Stimulated activated CD4-positive, alpha-beta T cell treated with anti-CD3 and anti-CD28 coated beads, Interleukin-15, amount 100 ng/mL, for 1 hour (primary cell): ENCODE measurements at places on chromosomes 7 and 10.

- DNase-seq = no peak
These were observed 105.4 kb upstream of the FAM133B start for GRCh38 chr7:92695308-92696261.

DNA sequence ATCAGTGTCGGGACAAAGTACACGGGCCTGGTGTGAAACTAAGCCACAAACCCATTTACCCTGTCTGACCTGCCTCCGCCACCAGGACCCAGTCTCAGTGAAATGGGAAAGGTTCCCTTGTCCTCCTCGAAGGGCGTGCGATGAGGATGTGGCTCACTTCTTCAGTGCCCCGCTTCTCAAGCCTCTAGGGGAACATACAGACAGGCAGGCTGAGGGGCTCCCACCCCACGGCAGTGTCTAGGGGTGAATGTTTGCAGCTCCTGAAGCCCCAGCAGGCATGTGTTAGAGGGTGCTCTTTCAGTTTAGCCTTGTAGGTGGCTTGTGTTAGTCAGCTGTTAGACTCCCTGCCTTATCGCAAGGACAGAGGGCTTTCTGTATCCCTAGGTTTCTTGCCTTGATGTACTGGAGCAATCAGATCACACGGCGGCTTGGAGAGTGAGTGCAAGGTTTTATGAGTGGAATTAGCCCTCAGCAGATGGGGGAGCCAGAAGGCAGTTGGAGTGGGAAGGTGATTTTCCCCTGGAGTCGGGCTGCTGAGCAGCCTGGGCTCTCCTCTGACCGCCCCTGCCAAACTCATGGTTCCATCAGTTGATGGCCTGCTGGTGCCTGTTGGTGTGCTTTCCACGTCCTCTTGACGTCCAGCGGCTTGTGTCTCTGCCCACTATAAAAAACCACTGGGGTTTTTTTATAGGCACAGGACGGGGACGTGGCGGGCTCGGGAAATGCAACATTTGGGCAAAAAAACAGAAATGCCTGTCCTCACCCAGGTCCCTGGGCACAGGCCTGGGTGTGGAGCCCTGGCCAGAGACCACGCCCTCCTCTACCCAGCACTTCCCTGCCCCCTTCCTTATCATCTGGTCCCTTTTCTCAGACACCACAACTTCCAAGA is 759 bp downstream of the NUDT1 start:
- DNase-seq = no peak

- DNase-seq = no peak
These were observed 128.0 kb downstream of the HGF start for GRCh38 chr7:81641873-81642272.

- DNase-seq = no peak
These were observed 54.4 kb downstream of the TFPI2 start for GRCh38 chr7:93836116-93836515.

GRCh38 chr10:50991456-50992355 is 82.6 kb upstream of the PRKG1 start:
- DNase-seq = no peak

DNA sequence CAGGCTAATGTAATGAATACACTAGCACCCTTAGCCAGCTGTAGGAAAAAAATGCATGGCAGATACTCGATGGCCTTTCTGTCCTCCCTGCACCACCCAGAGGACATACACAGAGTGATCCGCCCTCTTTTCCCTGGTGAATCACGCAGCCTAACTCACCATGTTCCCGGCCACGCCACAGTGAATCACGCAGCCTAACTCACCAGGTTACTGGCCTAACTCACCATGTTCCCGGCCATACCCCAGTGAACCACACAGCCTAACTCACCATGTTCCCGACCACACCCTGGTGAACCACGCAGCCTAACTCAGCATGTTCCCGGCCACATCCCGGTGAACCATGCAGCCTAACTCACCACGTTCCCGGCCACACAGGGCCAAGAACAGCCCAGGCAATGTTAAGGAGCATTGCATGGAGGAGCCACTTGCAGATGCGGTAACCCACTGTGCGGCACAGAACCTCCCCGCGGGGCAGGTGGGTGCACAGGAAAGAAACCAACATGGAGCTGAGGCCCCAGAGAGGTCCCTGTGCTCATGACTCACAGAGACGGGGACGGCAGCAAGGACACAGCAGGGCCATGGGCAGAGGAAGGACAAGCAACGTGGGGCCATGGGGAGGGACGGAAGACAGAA is 508.5 kb downstream of the DNAJB6 start:
- DNase-seq = no peak

DNA sequence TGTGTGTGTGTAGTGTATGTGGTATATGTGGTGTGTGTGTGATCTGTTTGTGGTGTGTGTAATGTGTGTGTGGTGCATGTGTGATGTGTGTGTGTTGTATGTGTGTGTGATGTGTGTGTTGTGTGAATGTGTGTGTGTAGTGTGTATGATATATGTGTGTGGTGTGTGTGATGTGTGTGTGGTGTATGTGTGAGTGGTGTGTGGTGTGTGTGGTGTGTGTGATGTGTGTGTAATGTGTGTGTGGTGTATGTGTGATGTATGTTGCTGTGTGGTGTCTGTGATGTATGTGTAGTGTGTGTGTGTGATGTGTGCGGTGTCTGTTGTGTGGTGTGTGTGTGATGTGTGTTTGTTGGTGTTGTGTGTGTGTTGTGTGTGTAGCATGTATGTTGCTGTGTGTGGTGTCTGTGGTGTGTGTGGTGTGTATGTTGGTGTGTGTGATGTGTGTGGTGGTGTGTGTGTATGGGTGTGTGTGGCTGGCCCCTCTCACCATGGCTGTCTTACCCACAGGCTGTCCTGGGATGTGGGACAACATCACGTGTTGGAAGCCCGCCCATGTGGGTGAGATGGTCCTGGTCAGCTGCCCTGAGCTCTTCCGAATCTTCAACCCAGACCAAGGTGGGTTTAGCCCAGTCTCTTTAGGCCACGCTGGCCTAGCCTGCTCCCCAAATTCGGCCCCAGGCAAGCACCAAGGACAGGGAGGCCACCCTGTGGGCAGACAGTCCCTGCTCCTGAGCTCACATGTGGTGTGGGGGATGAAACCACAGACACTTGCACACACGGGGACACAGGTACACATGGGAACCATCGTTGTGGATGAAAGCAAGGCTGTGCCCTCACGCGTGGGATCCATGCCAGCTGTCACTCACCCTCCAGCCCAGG is 25.6 kb downstream of the ADCYAP1R1 start:
- DNase-seq = no peak

- DNase-seq = no peak
These were observed 25.1 kb upstream of the DNAJB12 start for GRCh38 chr10:72379776-72380175.

- no peak for DNase-seq
These were observed 3.3 kb downstream of the HILPDA start for GRCh38 chr7:128458956-128459355.

- no peak for DNase-seq
These were observed 379.7 kb upstream of the ZMIZ1 start for GRCh38 chr10:78688901-78689583.

DNA sequence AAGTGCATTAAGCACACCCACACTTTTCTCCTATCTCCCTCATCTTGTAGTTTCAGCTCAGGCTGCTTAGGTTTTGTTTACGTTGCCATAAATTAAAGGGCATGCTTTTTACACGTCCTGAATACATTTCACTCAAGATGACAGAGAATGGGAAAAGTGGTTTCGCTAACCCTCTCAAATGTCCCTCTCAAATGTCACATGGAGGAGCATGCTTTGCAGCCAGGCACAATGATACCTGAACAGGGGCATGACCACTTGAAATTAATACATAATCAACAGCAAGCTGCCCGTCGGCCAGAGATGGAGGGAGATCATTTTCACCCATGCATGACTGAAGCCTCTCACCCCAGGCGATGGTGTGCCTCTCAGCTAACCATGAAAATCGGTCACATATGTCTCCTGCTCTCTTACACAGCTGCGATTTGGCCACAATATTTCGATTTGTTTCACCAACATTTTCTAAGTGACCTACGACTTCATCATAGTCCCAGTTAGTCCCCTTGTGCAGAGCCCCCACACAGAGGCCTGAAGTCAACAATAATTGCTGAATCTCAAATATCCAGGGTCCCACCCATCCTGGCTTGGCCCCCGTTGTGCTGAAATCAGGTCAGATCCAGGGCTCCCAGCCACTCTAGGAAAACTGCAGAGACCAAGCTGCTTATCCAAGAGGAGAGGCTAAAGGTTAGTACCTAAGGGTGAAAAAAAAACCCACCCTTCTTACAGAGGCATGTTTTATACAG is 373.9 kb upstream of the NFE2L3 start:
- DNase-seq = no peak

GRCh38 chr7:4740796-4741195 is 34.6 kb upstream of the AP5Z1 start:
- no peak for DNase-seq

DNA sequence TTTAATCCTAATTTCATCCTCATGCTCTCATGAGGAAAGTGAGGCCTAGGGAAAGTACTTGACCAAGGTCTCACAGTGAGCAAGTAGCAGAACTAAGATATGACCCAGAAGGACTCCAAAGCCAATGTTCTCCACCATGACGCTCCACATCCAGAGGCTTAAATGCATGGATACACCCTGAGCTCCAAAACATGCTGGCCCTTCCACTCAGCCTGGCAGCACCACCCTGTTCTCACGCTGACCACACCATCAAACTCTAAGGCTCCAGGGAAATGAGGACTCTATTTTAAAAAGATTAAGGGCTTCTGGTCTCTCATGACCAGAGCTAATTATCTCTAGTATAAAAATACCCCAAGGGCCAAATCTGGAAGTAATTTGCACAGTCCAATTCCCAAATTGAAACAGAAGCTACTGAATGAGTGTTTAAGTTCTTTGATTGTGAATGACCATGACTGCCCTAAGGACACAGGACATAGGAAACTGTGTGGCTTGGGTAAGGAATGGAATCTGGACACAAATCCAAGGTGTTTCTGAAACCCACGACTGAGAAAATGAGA is 71.1 kb upstream of the ABLIM1 start:
- DNase-seq = no peak

DNA sequence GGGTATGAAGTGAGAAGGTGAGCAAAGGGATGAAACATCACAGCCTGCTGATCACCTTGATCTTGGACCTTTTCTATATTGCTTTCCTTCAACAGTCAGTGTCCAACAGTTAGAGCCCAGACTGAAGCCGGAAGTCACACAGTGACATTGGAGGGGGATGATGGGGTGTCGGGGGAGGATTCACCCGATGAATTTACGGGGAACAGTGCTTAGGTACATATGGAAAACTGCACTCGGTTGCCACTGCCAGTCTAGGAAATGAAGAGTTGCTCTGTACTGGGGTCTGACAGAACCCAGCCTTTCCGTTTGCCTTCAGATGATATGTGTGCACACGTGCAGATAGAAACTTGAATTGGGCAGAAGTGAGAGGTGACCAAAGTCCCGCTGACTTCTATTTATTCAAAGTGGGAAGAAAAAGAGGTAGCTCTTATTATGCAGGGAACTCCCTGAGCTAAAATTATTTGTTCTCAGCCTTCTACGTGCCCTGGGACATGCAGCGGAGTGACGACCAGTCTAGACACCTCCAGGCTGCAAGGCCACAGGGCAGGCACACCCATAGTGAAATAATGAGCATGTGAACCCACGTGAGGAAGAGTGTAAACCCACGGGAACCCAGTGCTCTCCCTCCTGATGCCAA is 107.2 kb upstream of the INHBA start:
- DNase-seq = no peak

- no peak for DNase-seq
These were observed 79.9 kb upstream of the AGR3 start for GRCh38 chr7:16961641-16962040.

GRCh38 chr10:15211464-15211979 is 43.0 kb upstream of the NMT2 start:
- no peak for DNase-seq

DNA sequence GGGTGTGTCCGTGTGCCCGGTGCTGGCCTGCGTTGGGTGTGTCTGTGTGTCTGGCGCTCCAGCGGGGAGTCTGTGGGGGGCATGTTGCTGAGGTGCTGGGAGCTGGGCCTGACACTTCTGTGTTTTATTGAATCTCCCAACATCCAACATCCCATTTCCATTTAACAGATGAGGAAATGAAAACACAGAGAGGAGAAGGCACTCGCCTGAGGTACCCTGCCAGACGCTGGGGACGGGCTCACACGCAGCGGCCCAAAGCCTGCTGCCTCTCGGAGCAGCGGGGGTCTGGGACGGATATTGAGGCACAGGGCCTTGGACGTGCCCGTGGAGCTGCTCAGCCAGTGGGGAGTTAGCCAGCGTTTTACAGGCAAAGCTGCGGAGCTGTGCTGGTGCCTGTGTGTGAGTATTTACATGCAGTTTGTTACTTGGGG is 133.9 kb downstream of the DNAJB6 start:
- no peak for DNase-seq

DNA sequence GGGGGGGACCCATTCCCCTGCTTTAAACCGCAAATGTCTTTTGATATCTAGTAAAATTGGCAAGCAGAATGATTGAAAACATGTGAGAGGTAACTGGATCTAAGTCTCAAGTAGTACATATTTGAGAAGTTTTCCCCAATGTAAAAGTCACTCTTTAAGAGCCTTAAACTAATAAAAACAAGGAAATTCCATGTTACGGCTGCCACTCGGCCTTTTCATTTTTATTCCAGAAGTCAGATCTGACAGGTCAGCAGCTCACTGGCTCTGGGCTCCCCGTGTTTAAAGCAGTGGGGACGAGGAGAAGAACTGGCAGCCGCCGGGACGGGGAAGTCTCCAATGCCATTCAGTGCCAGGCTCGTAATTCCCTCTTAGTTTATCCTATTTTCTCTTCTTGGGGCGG is 80.7 kb downstream of the CUX1 start:
- DNase-seq = no peak
